ENCODE measurements at places on chromosomes 11 and 22.

- H3K4me3 ChIP-seq, result no peak overlapping the region
- no peaks in the 10 kb centered on the region for H3K36me3 ChIP-seq
- H3K27ac ChIP-seq, result no peak overlapping the region
- H3K27me3 ChIP-seq, result peaks cover 4% of the 10 kb centered on the region
- peaks cover 44% of the 10 kb centered on the region for H3K4me1 ChIP-seq
These were observed 71.8 kb downstream of the GGTLC2 start for GRCh38 chr22:22716136-22716665.

- no peaks in the 10 kb centered on the region for H3K36me3 ChIP-seq
- H3K27ac ChIP-seq, result no peak overlapping the region
- no peak for DNase-seq
- H3K4me1 ChIP-seq, result peaks cover 5% of the 10 kb centered on the region
- H3K4me3 ChIP-seq, result no peak overlapping the region
These were observed 4.8 kb upstream of the CHRDL2 start for GRCh38 chr11:74736031-74736430.

GRCh38 chr11:65353376-65353775 lies 1.2 kb upstream of the TIGD3 start:
- peaks cover 18% of the 10 kb centered on the region for H3K36me3 ChIP-seq
- H3K4me1 ChIP-seq, result peaks cover 13% of the 10 kb centered on the region
- DNase-seq, result no peak
- H3K27me3 ChIP-seq, result peaks cover 7% of the 10 kb centered on the region
- H3K27ac ChIP-seq, result peak overlapping the region; percentile 65

GRCh38 chr22:43554694-43555365 lies 143.0 kb downstream of the MPPED1 start:
- no peak overlapping the region for H3K27ac ChIP-seq
- H3K36me3 ChIP-seq, result no peaks in the 10 kb centered on the region
- H3K4me1 ChIP-seq, result no peaks in the 10 kb centered on the region
- no peak overlapping the region for H3K4me3 ChIP-seq

- no peak overlapping the region for H3K27ac ChIP-seq
- peaks cover 29% of the 10 kb centered on the region for H3K4me1 ChIP-seq
- H3K27me3 ChIP-seq, result peaks cover 4% of the 10 kb centered on the region
- H3K4me3 ChIP-seq, result no peak overlapping the region
These were observed 11.8 kb downstream of the PRDM11 start for GRCh38 chr11:45158210-45158731.

DNA sequence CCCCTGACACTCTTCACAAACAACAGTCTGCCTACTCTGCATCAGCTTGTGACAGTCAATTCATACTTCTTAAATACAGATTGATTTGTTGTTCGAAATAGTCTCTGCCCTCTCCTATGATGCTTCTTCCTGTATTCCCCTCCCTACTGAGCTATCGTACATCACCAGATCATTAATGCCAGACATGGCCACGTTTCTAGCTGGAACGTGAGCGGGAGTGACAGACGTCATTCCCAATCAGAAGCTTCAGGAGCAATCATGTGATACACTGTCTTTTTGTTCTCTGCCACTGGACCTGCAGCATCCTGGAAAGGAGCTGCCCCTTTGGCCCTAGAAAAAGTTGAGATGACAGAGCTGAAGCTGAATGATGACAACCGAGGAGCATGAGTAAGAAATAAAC lies 48.5 kb downstream of the CSNK2A3 start:
- H3K36me3 ChIP-seq, result no peaks in the 10 kb centered on the region
- H3K27me3 ChIP-seq, result peaks cover 2% of the 10 kb centered on the region
- DNase-seq, result no peak
- H3K27ac ChIP-seq, result no peak overlapping the region

DNA sequence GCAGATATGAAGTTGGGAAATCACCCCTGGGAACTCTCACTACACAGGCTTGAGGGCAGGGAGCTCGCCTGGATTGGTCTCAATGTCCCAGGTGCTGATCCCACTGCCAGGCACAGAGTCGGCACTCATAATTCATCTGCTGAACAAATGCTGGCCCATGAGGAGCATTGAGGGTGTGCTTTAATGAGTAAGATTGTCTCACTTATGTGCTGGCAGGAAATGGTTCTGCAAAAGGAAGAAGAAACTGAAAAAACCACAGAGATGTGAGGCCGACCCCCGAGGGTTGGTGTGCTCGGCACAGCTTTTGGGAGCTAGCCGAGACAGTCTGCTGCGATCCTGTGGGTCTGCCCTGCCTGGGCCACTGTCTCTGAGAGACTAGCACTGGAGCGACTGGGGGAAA lies 9.4 kb downstream of the PLAAT2 start:
- H3K4me3 ChIP-seq, result peak overlapping the region; percentile 88
- peak; percentile 82 for DNase-seq
- no peaks in the 10 kb centered on the region for H3K36me3 ChIP-seq
- peaks cover 2% of the 10 kb centered on the region for H3K27me3 ChIP-seq
- peaks cover 73% of the 10 kb centered on the region for H3K4me1 ChIP-seq

DNA sequence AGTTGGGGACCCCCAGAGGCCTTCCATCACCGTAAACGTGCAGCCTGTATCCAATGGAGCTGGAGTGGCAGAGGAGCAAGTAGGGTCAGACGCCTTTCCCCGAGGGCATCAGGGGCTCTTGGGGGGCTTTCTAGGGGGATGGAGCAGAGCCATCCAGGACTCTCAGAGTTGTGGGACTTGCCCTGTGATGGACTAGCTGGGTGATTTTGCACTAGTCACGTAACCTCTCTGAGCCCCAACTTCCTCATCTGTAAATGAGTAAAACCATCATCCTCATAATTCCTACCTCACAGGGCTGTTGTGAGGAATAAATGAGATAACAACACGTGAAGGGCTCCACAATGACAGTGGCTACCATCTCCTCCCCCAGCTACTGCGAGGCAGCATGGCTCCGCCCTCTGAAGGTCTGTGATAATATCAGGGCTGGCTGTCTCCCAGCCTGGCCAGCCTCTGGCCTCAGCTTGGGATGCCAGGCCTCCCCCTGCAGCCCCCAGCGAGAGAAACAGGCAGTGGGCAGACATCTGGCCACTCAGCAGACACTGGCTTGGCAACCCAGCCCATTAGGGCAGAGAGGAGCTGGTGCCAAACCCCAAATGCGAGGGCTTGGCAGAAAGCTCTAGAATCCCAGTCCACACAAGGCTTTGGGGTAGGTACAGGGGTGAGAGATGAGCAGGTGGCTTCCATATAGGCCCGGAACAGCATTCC lies 6.7 kb downstream of the USP2 start:
- peaks cover 9% of the 10 kb centered on the region for H3K4me1 ChIP-seq
- H3K4me3 ChIP-seq, result no peak overlapping the region
- no peak overlapping the region for H3K27ac ChIP-seq
- no peak for DNase-seq
- H3K27me3 ChIP-seq, result peaks cover 4% of the 10 kb centered on the region

DNA sequence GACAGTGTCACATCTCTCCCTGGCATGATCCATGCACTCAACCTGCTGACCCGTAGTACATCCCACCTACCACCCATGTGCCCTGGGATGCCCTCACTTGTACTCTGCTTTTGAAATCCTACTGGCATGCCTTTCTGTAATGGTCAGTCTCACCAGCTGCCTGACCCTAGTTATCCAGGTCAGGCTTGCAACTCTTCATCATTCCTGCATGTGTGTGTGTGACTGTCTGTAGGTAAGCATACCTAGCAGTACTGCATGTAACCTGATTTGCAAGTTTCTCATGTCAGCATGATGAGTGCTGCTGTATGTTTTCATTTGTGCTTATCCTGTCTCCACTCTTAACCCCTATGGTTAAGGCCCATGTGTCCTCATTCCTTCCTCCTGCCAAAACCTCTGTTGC lies 202.0 kb upstream of the MTNR1B start:
- H3K4me3 ChIP-seq, result no peak overlapping the region
- H3K36me3 ChIP-seq, result no peaks in the 10 kb centered on the region
- peaks cover 10% of the 10 kb centered on the region for H3K4me1 ChIP-seq
- no peak for DNase-seq
- H3K27me3 ChIP-seq, result no peaks in the 10 kb centered on the region

DNA sequence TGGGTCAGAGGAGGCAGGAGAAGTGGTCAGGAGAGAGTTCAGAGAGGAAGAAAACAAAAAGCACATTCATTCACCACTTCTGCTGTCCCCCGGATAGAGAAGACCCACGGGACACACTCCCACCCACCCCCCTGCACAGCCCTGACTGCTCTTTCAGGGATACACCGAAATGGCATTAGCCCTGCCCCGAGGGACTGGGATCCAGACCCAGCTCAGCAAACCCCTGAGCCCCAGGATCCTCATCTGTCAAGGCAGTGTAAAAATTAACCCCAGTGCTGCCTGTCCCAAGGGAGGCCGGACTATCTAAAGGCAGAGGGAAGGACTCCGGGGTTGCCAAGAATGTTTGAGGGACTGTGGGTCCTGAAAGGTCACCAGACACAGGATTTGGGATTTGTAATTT lies 31.2 kb downstream of the TPBGL start:
- no peak overlapping the region for H3K4me3 ChIP-seq
- H3K27ac ChIP-seq, result peak overlapping the region; percentile 76
- DNase-seq, result no peak
- peaks cover 3% of the 10 kb centered on the region for H3K27me3 ChIP-seq
- H3K36me3 ChIP-seq, result peaks cover 10% of the 10 kb centered on the region
- peaks cover 35% of the 10 kb centered on the region for H3K4me1 ChIP-seq

GRCh38 chr11:12927221-12927620 lies 81.9 kb upstream of the RASSF10 start:
- H3K4me3 ChIP-seq, result no peak overlapping the region
- no peak for DNase-seq
- H3K4me1 ChIP-seq, result no peaks in the 10 kb centered on the region
- no peaks in the 10 kb centered on the region for H3K36me3 ChIP-seq
- no peak overlapping the region for H3K27ac ChIP-seq

GRCh38 chr22:39364714-39365491 lies 15.1 kb downstream of the SYNGR1 start:
- peaks cover 4% of the 10 kb centered on the region for H3K27me3 ChIP-seq
- peaks cover 3% of the 10 kb centered on the region for H3K4me1 ChIP-seq
- H3K27ac ChIP-seq, result no peak overlapping the region
- DNase-seq, result no peak

DNA sequence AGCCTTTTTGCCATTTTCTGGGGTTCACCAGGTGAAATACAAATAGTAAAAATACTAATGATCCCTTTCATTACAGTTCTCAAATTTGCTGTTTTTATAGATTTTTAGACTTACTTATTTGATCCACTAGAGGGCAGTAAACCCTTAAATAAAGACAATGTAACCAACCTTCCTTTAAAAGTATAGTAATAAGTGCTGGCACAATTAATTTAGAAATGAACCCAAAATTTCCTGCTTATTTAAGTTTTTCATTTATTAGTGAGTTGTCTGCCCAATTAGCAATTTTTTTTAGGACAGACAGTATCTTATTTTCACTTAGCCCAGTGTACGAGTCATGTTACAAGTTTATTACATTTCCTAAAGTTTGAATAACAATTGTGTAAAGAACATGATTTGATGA lies 4.7 kb downstream of the DDIAS start:
- H3K4me1 ChIP-seq, result peaks cover 11% of the 10 kb centered on the region

GRCh38 chr11:128346804-128347203 lies 240.6 kb downstream of the ETS1 start:
- peaks cover 37% of the 10 kb centered on the region for H3K4me1 ChIP-seq
- DNase-seq, result no peak
- no peaks in the 10 kb centered on the region for H3K36me3 ChIP-seq
- no peak overlapping the region for H3K27ac ChIP-seq
